Stimulated activated CD8-positive, alpha-beta memory T cell treated with anti-CD3 and anti-CD28 coated beads, Interleukin-15, amount 100 ng/mL, for 48 hours (primary cell): ENCODE measurements at places on chromosomes 6 and 20.

GRCh38 chr6:28443112-28443773 lies at the start of gene ZSCAN23:
TSS of gene ZSCAN23 (minus strand) at chr6:28443491. CDS start at chr6:28436266, 7,225 bp downstream.
- DNase-seq = peak; percentile 81

DNA sequence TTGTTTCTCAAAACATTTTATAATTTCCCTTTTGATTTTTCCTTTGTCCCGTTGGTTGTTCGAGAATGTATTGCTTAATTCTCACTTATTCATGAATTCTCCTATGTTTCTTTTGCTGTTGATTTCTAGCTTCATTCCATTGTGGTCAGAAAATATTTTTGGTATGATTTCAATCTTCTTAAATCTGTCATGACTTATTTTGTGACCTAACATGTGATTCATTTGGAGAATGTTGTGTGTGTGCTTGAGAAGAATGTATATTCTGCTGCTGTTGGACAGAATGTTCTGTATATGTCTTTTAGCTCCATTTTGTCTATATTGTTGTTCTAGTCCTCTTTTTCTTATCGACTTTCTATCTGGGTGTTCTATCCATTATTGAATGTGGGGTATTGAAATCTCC lies 286.2 kb upstream of the RNF217 start:
- DNase-seq = no peak

- no peak for DNase-seq
These were observed 30.4 kb downstream of the C6orf89 start for GRCh38 chr6:36916126-36916525.

GRCh38 chr20:59044295-59044694 lies 1.7 kb upstream of the PRELID3B start:
- DNase-seq = no peak

DNA sequence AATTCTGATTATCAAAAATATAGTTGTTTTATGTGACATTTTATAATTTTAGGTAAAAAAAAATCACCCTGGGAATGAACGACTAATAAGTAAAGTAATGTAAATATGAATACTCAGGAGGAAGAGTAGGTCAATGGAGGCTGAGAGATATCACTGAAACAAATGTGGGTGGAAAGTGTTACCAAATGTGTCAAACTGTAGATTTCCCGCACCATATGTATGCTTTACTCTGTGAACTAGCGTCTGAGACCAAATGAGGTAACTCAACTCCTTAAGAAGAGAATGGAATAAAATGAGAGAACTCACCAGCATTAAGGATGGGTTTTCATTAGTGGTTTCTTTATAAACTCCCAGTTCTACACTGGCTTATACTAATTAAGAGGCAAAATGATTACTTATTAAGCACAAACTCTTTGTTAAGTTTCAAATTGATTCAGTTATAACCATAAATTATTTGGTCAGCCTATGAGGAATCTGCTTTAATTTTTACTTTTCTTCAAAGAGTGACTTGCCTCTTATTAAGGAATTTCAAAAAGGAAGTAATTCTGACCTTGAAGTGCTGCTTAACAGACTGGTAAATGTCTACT lies 784.7 kb upstream of the GJE1 start:
- no peak for DNase-seq

DNA sequence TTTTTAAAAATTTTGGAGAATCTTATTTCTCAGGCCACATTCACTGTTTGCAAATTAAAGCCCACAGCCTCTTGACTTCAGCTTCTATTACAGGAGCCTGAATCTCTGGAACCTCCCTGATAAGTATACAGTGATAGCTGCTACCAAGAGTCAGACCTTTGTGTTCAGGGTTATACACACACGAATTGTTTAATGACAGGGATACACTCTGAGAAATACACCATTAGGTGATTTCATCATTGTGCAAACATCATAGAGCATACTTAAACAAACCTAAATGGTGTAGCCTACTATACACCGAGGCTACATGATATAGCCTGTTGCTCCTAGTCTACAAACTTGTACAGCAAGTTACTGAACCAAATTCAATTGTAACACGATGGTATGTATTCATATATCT lies 473.9 kb downstream of the PKHD1 start:
- DNase-seq = no peak

DNA sequence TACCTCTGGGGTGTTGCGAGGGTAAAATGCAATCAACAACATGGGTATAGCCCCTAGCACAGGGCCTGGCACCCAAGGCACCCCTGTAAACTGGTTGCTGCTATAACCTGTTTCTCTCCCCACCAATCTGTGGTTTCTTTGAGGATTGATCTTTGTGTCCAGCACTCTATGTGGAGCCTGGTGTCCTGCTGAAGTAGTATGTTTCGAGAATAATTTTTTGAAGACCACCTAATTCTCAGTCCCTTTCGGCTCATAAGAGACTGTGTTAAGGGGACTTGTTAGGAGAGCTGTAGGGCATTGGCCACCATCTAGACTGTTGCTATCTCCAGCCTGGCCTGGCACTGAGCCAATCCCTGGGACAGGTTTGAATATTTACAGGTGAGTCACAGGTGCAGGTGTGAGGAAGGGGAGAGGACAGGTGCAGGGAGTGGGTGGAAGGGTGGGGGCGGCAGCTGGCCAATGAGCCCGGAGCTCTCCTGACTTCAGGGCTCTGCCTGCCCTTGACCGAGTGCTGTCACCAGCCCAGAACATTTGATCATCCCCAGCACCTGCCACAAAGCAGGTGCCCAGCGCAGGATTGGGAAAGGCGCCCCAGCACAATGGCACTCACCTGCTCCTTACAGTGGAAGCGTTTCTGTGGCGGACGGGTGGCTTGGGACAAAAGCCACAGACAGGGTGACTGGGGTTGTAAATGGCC lies 8.1 kb upstream of the C20orf144 start:
- DNase-seq = no peak

- DNase-seq = no peak
These were observed 49.5 kb downstream of the SOBP start for GRCh38 chr6:107539409-107539808.

DNA sequence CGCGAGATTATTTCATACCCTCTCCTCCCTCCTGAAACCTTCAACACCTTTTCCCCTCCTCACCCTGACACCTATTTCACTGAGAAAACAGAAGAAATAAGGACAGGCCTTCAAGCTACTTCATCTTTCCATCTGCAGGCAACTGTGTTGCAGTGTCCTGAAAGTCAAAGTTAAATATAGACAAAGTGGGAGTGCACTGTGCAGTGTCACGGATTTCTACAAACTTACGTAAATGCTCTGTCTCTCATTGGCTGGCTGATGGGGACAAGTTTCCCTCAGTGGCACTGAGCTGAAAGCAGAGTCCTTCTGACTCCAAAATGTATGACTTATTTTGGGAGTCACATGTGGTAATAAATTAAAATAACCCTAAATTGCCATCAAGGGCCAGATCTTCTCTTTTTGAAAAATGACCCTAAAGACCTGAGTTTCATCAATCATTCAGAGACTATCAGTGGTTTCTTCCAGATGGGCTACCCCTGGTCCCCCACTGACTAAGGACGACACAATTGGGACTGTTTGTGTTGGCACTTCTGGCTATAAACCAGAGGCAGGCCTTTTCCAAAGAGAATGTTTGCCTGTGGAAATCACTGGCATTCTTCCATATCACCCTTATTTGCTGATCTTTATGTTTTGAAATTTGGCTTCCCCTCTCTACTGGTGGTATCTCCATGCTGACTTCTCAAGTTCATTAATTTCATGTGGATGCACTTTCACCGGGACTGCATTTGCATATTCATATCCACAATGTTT lies 21.6 kb downstream of the ALDH8A1 start:
- DNase-seq = no peak

GRCh38 chr6:23534351-23534750 lies 591.7 kb upstream of the NRSN1 start:
- DNase-seq = no peak

DNA sequence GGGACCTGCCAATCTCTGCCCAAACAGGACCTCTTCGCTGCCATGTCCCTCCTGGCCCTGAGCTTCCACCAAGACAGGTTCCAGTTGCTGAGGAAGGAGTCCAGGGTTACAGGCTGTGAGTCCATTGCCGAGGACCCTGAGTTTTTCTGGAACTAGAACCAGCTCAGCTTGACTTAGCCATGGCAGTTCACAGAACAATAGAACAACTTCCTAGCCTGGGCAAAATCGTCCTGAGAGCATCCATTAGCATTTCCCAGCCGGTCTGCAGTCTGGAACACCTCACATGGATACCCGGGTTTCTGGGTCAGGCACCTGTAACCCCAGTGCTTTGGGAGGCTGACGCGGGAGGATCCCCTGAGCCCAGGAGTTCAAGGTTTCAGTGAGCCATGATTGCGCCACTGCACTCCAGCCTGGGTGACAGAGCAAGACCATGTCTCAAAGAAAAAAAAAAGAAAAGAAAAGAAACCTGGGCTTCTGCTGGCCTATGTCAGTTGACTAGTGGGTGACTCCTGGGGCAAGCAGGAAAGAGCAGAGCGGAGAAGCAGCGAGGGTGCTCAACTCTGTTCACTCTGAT lies 90.3 kb downstream of the TCP11 start:
- no peak for DNase-seq

- DNase-seq = no peak
These were observed 222.0 kb upstream of the SGK1 start for GRCh38 chr6:134539865-134540323.

DNA sequence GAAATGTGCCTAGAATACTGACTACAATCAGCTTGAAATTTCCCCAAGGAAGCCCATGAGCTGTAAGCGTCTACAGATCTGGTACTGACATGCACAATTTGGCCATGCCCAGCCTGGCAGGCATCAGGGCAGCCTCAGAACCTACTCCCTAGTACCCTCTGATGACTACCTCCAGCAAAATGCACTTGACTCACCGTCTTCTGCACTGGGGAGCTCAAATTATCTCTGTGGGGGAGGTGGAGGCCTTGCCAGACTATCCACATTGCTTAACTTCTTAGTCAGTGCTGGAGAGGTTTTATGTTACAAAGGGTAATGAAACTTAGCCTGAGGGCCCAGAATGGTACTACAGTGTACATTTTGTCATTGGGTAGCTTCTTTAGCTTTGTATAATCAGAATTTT lies 126.0 kb upstream of the ADGRF1 start:
- no peak for DNase-seq

GRCh38 chr20:43586641-43587040 lies 4.1 kb upstream of the IFT52 start:
- no peak for DNase-seq

DNA sequence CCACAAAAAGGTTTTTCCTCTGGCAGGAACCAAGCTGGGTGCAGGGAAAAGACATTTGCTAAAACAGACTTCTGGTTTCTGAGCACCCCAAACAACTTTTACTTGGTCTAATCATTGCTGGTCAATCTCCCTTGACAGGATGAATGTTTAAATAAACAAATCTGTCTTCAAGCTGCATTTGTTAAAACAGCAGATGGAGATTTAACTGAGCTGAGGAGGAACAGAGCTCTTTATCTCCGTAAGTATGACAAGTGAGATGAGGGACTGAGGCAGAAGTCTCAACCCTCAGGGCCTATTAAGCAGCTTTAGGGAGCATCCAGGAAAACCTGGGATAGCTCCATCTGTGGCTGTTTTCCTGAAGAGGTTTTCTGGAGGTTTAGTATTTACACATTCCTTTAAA lies 40.6 kb downstream of the NINL start:
- no peak for DNase-seq

DNA sequence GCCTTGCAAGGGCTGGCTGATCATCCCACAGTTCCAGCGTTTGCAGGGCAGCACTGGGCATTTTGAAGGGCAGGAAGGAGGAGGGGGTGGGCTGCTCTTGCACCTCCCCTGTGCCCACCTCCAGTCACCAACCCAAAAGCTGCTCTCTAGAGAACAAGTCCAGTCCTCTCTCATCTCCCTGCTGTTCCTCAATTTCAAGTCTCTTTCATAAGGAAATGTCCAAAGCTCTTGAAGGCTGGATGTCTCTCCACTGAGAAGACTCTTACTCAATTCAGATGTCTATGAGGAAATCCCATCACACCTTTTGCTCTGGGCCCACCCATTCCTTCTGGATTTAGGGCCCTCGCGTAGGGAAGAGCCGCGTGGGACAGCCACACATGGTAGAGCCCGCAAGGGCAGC lies 31.7 kb downstream of the WRNIP1 start:
- DNase-seq = no peak

DNA sequence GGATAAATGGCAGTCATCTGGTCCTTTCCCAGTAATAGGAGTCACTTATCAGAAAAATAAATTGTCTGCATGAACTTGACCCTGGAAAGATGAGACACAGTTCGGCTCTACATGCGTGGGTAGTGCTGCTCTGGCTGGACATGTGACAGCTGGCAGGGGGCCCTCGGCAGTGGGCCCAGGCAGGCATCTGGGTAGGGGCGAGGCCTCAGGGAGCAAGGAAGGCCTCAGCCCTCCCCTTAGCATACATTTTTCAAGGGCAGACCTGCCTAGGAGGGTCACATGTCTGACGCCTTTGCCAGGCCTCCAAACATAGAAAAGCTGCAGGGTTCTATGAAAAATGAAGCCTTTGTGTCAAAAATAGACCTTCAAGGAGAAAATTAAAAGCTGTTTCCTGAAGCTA lies 12.8 kb upstream of the ILRUN start:
- no peak for DNase-seq

GRCh38 chr20:63335711-63336110 lies 25.4 kb downstream of the CHRNA4 start:
- no peak for DNase-seq

DNA sequence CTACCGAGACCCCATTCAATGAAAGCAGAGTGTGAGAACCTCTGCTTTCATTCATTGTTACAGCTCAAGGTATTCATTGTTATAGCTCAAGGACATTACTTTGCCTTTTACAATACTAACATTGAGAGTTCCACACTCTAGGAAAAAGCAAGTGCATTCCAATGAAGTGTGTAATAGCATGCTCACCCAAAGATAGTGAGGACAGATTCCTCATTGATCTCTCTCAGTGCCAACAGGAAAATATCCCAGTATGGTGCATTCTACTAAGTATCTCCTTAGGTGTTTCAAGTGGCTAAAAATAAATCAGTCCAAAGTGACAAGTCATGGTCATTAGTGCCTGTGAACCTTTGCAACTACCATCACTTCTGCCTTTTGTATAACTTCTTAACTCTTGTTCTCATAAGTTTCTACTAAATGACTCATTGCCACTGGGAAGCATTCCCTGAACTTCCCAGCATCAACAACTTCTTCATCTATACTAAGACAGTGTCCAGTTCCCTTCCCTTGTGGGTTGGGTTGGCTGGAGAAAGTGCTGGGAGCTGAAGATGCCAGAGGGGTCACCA lies 140.7 kb upstream of the STXBP5 start:
- DNase-seq = no peak

GRCh38 chr6:166862287-166862977 lies 93.9 kb downstream of the RNASET2 start:
- DNase-seq = no peak

GRCh38 chr20:1856424-1856823 lies 38.8 kb upstream of the SIRPA start:
- no peak for DNase-seq

GRCh38 chr20:49942303-49942702 lies 6.1 kb downstream of the RNF114 start:
- no peak for DNase-seq

GRCh38 chr20:20561172-20561571 lies 151.3 kb downstream of the RALGAPA2 start:
- DNase-seq = no peak
